DND-41 (cell line): ENCODE measurements at places on chromosomes 1 and 21.
A peak's percentile ranks its signal among the peaks of the same experiment; 100 is the strongest.

- no peak for DNase-seq
Observed at GRCh38 chr1:11984121-11984520, 3.9 kb downstream of the MFN2 start.

GRCh38 chr1:91584878-91585277 lies 84.2 kb downstream of the CDC7 start:
- DNase-seq: no peak

DNA sequence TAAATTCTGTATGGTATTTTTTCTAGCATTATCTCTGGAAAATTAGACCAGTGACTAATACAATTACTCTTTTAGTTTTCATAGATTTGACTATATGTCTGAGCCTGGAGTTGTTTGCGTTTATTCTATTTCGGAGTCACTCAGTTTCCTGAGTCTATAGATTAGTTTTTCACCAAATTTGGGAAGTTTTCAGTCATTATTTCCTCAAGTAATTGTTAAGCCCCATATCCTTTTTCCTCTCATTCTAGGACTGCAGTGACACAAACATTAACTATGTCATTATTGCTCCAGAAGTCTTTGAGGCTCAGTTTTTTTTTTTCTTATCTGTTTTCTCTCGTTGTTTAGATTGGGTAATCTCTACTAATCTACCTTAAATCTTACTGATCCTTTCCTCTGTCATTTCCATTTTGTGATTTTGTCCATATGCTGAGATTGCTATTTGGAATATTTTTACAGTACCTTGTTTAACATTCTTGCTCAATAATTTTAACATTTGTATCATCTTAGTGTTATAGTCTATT lies 886.2 kb downstream of the LTN1 start:
- DNase-seq: no peak

DNA sequence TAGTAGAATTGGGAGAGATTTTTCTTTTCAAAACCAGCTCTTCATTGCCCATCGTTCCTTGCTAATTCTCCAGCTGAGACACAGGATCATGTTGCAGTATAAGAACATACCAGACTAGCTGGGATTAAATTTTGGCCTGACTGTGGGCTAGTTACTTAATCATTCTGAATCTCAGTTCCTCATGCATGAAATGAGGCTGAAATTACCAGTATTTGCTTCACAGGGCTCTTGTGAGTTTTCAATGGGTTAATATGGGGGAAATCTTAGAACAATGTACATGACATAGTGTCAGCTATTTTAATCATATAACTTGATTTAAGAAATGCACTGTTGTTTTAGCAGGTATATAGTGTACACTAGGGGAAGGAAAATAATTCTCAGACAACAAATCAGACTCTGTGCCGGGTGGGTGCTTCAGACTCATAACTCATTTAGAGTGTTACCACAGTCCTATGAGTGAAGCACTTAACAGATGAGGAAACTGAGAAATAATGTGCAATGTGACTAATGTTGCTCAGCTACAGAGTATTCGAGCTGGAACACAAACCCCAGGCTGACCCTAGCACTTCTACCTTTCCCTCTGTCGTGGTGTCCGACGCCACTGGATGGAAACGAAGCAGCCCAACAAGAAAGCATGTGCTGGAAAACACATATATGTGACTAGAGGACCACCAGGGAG lies 137.6 kb upstream of the SGIP1 start:
- DNase-seq: no peak

GRCh38 chr1:179025125-179025974 lies at the start of gene FAM20B:
FAM20B (plus strand) TSS chr1:179025894; CDS start chr1:179043848, 17,954 bp downstream.
- peak; percentile 91 for DNase-seq

DNA sequence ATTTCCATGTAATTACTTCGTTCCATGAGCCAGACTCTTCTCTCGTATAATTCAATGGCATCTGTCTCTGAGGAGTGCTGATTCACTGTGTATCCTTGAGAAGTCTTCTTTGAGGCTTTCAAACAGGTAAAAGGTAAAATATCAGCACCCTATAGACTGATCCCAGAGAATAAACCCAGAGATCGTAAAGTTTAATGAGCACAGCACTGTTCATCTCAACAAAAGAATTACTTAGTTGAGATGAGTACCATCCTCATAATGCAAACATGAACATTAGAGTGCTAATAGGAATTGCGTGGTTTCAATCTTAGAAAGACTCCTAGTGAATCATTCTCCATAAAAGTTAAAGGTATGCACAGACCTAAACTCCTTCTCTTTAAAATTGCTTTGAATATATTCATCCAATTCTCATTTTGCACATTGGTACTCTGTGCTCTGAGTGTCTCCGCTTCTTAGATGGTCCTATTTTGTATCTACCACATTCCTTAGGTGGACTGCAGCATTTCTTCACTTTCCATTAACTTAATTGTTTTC lies 97.2 kb downstream of the TBX15 start:
- no peak for DNase-seq

DNA sequence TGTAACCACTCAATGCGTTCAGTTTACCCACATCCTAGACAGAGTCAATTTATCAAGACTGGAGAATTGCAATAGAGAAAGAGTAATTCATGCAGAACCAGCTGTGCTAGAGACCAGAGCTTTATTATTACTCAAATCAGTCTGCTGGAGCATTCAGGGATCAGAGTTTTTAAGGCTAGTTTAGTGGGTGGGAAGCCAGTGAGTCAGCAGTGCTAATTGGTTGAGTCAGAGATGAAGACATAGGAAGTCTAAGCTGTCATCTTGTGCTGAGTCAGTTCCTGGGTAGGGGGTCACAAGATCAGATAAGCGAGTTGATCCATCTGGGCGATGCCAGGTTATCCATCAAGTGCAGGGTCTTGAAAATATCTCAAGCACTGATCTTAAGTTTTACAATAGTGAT lies 499.6 kb downstream of the MRPL39 start:
- DNase-seq: no peak

- no peak for DNase-seq
Observed at GRCh38 chr1:111976332-111976731, 13.1 kb downstream of the KCND3 start.

- no peak for DNase-seq
Observed at GRCh38 chr21:22650226-22650625, 1652.0 kb downstream of the NCAM2 start.

DNA sequence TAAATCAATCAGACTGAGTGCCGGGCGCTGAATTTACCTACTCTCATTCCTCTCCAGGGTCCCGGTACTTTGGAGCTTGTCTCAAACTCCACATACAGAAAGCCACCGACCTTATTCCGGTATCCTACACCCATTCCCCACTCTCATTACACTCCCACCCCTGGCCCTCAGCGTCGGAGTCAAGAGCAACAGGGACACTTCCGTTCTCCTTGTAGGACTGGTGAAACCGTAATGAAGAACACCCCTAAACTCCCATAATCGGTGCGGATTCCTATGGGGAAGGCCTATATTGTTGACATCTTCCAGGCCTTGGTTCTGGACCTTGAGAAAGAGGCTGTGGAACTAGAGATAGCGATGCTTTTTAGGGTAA lies 798 bp downstream of the ZBED6 start:
- peak; percentile 60 for DNase-seq

- no peak for DNase-seq
Observed at GRCh38 chr1:44275991-44276405, 62.7 kb downstream of the DMAP1 start.

DNA sequence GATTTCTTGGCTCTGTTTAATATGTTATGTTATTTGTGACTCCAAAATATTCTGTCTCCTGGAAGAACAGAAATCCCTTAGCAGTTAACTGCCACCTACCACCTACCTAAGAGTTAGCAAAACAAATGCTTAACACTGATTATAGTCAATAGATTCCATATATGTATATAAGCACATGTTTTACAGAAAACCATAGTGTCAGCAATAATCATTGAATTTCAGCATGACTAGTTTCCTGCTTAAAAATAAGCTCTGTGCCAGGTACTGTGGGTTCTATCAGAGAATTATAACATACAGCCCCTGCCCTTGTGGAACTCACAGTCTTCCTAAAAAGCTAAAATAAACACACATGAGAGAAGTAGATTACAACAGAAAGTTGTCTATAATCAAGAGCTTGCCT lies 561.9 kb upstream of the CAMK1G start:
- DNase-seq: no peak

GRCh38 chr1:37472281-37472680 lies 2.1 kb upstream of the ZC3H12A start:
- no peak for DNase-seq

DNA sequence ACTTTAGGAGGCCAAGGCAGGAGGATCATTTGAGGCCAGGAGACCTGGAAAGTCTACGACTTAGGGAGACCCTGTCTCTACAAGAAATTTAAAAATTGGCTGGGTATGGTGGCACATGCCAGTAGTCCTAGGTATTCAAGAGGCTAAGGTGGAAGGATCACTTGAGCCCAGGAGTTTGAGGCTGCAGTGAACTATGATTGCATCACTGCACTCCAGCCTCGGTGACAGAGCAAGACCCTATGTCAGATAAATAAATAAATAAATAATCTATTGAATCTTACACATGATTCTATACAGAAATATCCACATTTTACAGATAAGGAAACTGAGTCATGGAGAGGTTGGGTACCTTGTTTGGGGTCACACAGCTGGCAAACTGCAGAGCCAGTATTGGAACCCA lies 89.1 kb downstream of the MAN1C1 start:
- DNase-seq: no peak

GRCh38 chr21:32423320-32424190 lies 11.0 kb downstream of the EVA1C start:
- DNase-seq: no peak

- no peak for DNase-seq
Observed at GRCh38 chr1:44785029-44785380, 3.0 kb downstream of the BEST4 start.

GRCh38 chr1:77487631-77488030 lies 194.8 kb downstream of the ZZZ3 start:
- DNase-seq: no peak

DNA sequence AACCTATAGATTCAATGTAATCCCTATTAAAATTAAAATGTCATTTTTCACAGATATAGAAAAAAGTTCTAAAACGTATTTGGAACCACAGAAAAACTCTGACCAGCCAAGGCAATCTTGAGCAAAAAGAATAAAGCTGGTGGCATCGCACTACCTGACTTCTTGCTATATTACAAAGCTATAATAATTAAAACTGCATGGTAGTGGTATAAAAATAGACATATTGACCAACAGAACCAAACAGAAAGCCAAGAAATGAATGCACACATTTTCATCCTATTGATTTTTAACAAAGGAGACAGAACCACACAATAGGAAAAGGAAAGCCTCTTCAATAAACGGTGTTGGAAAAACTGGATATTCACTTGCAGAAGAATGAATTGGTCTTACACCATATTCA lies 9.2 kb upstream of the SHISAL2A start:
- DNase-seq: no peak

GRCh38 chr1:29120947-29121485 lies 2.7 kb downstream of the TMEM200B start:
- DNase-seq: no peak

- no peak for DNase-seq
Observed at GRCh38 chr21:28731700-28732321, 260.9 kb downstream of the LTN1 start.
